ENCODE measurements at places on chromosomes 11 and 22.
A peak's percentile ranks its signal among the peaks of the same experiment; 100 is the strongest.

DNA sequence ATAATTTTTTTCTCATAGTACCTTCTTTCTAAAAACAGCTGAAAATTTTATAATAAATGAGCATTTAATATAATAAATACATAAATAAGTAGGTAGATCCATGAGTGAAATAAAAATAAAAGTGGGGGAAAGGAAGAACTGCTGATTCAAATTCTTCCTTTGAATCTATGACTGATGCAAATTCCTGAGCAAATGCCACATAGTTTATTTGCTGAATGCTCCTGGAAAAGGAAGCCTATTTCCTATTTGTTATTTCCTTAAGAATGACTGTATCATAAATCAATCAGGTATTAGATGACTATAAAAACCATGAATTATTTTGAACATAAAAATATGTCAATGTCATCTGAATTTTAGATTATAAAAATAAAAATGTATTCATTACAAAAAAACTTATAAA, 16.6 kb downstream of the BTBD10 start:
- DNase-seq, result no peak

- DNase-seq, result no peak
These were observed 190.0 kb downstream of the ETS1 start for GRCh38 chr11:128397362-128397761.

- no peak for DNase-seq
These were observed 195.3 kb downstream of the BRD1 start for GRCh38 chr22:49632199-49633009.

GRCh38 chr11:96664110-96664509, 274.3 kb downstream of the JRKL start:
- no peak for DNase-seq

- no peak for DNase-seq
These were observed 7.9 kb downstream of the PPIL2 start for GRCh38 chr22:21673534-21674321.

DNA sequence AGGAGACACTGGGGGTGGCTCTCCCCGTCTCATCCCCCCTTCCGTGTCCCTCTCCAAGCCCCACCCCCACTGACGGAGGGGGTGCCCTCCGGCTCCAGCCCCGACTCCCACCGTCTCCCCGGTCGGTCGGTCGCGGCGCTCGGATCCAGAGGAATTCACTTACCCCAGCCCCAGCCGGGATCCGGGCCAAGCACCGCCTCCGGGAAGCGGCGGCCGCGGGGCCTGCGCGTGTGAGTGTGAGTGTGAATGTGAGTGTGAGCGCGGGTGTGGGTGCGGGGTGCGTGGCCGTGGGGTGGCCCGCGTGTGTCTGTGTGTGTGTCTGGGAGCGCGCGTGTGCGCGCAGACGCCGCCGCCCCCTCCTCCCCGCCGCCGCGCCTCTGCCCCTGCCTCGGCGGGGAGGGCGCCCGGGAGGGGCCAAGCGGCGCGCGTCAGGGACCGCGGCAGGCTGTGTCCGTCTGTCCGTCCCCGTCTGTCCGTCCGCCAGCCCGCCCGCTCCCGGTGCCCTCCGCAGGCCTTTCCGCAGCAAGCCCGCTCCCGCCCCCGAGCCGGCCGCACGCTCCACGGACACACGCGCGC, at the start of gene ELFN2:
Gene ELFN2 (minus strand): TSS at position 345 of the 576 bp plus-strand sequence. CDS start 51,945 bp downstream, outside the sequence.
- DNase-seq, result no peak

- no peak for DNase-seq
These were observed 35.8 kb downstream of the BTG4 start for GRCh38 chr11:111476366-111476765.

DNA sequence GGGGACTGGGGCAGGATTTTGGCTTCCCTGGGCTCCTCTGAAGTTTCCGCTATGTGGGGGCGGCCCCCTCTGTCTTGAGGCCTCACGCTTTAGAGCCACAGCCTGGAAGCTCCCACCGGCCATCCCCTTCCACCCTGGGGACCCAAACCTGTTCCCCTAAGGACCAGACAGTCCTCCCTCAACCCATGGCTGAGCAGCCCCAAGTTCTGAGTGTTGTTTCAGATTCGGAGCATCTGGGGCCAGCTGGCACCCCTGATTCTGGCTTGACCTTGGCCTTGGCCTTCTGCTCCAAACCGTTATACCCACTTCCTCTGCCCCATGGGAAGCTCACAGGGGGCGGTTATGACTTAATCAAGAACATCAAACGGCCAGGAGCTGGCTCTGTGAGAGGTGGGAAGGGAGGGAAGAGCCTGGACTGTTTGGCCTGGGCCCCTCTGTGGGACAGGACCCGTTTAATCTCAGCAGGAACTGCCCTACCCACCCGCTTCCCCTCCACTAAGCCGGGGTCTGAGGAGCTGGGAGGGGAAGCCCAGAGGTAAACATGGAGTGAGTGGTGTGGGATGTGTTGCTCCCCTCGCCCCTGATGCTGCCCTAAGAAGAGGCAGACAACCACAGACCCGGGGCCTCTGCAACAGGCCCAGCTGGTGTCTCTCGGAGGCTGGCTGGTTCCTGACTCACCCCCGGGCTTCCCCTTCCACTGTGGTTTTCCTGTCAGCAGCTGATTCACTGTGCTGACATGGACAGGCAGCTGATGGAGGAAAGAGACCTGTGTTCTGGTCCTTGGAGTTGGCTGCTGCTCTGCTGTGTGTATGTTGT, 3.4 kb downstream of the CD82 start:
- peak; percentile 37 for DNase-seq

- DNase-seq, result no peak
These were observed 19.3 kb upstream of the CBX7 start for GRCh38 chr22:39171623-39172264.

DNA sequence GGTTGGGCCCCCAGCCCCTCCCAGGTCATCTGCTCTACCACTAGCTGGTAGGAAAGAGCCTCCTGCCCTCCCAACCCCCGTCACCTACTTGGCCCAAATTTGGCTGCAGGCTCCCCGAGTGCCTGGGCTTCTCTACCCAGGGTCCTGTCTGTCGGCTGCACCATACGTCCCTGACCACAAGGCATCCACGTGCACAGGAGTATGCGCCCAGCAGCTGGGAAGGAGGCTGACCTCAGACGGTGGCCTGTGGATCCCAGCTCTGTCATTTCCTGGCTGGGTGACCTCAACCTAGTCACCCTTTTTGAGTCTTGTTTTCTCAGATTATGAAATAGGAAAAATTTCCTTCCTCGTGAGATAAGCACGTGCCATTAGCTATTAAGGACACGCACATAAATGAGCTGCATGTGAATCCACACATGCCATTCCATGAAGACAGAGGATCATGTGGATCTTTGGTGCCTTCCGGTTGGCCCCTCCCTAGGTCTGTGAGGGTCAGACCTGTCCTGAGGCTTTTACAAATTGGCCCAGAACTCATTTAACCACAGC, 13.7 kb downstream of the CYB561A3 start:
- DNase-seq, result no peak

DNA sequence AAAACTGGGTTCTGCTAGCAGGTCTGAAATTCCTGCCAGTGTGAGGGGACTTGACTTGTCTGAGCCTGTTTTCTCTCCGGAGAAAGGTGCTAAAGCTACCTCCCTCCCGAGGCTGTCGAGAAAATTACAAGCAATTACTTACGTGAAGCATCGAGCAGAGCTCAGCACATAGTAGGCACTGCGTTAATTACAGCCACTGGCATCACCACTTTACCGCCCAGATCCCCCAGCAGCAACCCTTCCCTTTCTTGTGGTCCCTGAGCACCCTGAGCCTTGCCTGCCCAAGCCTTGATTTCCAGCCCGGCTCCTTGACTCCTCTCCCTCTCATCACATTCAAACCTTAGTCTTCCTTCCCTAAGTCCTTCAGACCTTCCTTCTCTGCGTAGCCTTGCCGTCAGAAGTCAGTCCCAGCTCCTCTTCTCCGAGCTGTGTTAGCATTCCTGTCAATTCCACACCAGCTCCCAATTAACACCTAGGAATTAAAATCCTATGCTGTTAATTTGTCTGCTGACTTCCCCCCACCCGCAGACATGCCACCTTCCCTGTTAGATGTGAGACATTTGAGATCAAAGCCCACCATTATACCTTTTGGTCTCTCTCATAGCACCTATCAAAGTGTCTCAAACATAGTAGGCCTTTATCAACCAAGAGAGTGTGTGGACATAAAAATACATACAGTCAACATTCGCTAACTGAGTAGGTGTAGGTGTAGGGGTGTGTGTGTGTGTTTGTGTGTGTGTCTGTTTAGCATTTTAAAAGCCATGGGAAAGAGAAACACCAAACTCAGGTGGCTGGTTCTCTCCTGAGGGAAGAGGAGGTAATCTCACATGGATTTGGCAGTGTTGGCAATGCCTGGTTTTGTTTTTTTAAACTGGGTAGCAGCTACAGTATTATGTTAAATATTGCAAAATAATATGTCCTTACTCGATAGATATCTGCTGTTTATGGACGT, 2.8 kb upstream of the KCNJ5 start:
- DNase-seq, result no peak
